Breast epithelium (tissue), 4 donors: ENCODE measurements at places on chromosomes 2 and 18. TPM values are rescaled to one million over a fixed set of nuclear protein-coding genes. Genes with fewer than 3 reads are reported as not detected.

DNA sequence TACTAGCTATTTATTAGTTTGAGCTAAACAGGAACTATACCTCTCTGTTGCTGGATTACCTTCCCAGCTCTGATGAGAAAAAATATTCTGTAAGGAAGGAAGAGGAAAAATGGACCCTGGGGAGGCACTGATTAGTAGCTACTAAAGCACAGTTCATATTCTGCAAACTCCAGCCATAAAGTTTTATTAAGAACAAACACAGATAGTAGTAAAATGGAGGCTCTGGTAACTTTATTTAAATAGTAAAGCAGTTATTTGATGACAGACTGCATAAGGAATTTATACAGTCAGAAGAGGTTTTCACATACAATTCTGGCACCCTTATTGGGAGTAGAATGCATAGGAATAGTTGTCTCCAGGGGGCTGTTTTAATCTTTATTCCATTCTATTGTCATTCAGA lies 84.1 kb downstream of the XIRP2 start:
- no peak for DNase-seq
- H3K4me1 ChIP-seq: no peaks in the 10 kb centered on the region
- H3K27ac ChIP-seq: no peak overlapping the region

DNA sequence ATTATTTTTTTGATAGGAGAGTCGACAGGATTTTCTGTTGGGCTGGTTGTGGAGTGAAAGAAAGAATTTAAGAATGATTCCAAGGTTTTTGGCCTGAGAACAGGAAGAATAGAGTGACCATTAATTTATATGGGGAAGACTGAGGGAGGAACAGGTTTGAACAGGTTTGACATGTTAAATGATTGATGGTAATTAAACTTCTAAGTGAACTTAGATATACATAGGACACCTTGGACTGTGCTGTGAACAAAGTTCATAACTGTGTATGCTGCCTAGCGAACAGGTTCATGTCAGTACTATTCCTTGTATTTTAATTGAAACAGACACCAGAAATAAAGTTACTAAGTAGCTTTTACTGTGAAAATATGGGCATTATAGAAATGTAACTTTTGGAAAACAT lies 212.0 kb downstream of the SPAG16 start:
- H3K4me1 ChIP-seq: no peaks in the 10 kb centered on the region
- no peaks in the 10 kb centered on the region for H3K27me3 ChIP-seq
- no peak overlapping the region for H3K4me3 ChIP-seq
- no peak for DNase-seq
- no peak overlapping the region for H3K27ac ChIP-seq

DNA sequence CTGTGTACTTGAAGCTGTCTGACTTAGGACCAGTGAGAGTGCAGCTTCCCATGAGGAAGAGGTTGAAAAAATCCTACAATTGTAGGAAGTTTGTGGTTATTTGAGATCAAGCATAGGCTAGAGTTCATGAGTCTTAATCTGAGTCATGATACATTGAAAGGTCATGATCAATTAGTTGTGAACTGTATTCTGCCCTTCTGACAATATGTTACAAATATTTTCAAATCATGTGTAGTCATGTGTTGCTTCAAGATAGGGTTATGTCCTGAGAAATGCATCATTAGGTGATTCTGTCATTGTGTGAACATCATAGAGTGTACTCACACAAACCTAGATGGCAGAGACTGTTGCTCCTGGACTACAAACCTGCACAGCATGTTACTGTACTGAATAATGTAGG lies 68.4 kb upstream of the MFF start:
- no peak for DNase-seq
- no peaks in the 10 kb centered on the region for H3K4me1 ChIP-seq
- H3K4me3 ChIP-seq: no peak overlapping the region

DNA sequence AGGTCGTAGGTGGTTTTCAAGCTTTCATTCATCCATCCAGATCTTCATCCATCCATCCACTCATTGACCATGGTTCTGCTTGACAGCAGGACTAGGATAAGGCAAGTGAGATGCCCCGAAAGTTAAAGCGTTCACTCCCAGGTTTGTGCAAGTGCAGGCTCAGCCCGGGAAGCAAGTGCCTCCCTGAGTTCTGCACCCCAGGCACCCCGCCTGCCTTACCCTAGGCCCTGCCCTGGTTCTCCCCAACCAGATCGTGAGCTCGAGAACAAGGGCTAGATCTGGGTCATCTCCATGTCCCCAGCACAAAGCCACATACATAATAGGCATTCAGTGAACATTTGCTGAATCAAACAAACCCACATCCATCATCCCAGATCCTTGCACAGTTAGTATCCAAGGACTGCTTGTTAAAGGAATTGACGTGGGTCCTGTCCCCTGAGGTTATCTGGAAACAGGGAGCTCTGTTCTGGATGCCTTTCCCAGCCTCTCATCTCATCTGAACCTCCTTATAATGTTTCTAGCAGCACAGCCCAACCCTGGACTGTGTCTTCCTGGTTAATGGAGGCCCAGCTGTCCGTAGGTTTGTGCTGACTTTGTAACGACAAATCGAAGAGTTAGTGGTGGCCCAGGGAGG lies 116.1 kb upstream of the GPC1 start:
- peaks cover 7% of the 10 kb centered on the region for H3K4me1 ChIP-seq
- H3K4me3 ChIP-seq: no peak overlapping the region
- no peaks in the 10 kb centered on the region for H3K27me3 ChIP-seq
- H3K27ac ChIP-seq: peak overlapping the region; percentile 86
- H3K36me3 ChIP-seq: no peaks in the 10 kb centered on the region
- no peak for DNase-seq

DNA sequence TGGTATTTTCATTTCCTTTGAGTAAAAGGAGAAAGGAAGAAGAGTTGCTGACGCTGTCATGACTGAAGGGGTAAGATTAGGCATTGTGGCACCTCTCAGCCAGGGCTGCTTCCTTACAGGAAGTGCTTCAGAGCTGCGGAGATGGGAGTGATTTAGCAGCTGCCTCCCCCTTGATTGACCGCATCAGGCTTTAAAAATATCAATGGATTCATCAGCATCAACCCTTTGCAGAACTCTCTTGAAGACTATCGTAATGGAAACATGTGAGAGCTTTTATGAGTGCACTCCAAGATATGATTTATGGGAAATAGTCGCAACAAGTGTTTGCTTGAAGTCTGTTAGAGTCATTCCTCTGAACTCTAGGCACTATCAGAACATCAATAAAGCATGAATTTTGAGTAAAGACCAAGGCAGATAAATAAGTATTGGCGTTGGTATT lies 141.1 kb downstream of the CSRNP3 start:
- no peaks in the 10 kb centered on the region for H3K36me3 ChIP-seq
- no peaks in the 10 kb centered on the region for H3K27me3 ChIP-seq
- H3K4me1 ChIP-seq: no peaks in the 10 kb centered on the region
- no peak overlapping the region for H3K27ac ChIP-seq

DNA sequence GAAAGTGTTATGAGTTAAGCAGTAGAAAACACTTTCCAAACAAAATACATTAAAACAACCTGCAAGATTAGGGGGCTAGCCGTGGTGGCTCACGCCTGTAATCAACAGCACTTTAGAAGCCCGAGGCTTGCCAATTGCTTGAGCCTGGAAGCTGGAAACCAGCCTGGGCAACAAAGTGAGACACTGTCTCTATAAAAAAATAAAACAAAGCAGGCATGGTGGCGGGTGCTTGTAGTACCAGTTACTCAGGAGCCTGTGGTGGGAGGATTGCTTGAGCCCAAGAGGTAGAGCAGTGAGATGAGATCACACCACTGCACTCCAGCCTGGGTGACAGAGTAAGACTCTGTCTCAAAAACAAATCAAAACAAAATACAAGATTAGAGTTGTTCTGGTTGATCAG lies 208.3 kb downstream of the ERBB4 start:
- no peaks in the 10 kb centered on the region for H3K4me1 ChIP-seq
- no peak overlapping the region for H3K4me3 ChIP-seq
- peak; percentile 18 for DNase-seq
- no peaks in the 10 kb centered on the region for H3K27me3 ChIP-seq
- H3K36me3 ChIP-seq: no peaks in the 10 kb centered on the region

DNA sequence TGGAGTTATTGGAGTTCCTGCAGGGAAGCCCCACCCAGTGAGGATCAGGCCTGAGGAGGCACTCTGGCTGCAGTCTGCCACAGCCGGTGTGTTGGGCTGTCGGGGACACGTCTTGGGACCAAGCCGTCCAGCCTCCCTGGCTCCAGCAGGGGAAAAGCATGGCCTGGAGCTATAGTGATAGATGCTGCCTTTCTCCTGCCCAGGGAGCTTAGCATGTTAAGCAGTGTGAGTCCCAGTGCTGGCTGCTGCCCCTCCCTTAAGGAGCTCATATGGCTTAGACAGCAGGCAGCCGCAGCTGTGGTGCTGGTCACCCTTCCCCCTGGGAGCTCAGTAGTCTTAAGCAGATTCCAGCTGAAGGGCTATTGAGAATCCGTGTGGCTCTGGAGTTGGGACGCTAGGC lies 78.9 kb downstream of the CERS6 start:
- H3K4me1 ChIP-seq: no peaks in the 10 kb centered on the region
- no peak overlapping the region for H3K27ac ChIP-seq
- DNase-seq: no peak
- H3K4me3 ChIP-seq: no peak overlapping the region
- H3K36me3 ChIP-seq: no peaks in the 10 kb centered on the region

GRCh38 chr2:125169022-125169763 lies 1144.1 kb downstream of the CNTNAP5 start:
- H3K4me1 ChIP-seq: no peaks in the 10 kb centered on the region
- no peak overlapping the region for H3K4me3 ChIP-seq
- H3K36me3 ChIP-seq: no peaks in the 10 kb centered on the region

GRCh38 chr18:73638709-73639108 lies 508.9 kb downstream of the FBXO15 start:
- no peak for DNase-seq
- H3K4me1 ChIP-seq: no peaks in the 10 kb centered on the region
- H3K27me3 ChIP-seq: no peaks in the 10 kb centered on the region
- H3K27ac ChIP-seq: no peak overlapping the region
- no peaks in the 10 kb centered on the region for H3K36me3 ChIP-seq

- DNase-seq: no peak
- H3K4me1 ChIP-seq: no peaks in the 10 kb centered on the region
- H3K4me3 ChIP-seq: no peak overlapping the region
Measured at GRCh38 chr2:37812414-37812813, 112.7 kb upstream of the RMDN2 start.

- H3K27ac ChIP-seq: peak overlapping the region; percentile 65
- no peaks in the 10 kb centered on the region for H3K27me3 ChIP-seq
- no peaks in the 10 kb centered on the region for H3K36me3 ChIP-seq
- no peak overlapping the region for H3K4me3 ChIP-seq
- peak; percentile 59 for DNase-seq
Measured at GRCh38 chr2:24365051-24365450, 4.7 kb upstream of the ITSN2 start.

DNA sequence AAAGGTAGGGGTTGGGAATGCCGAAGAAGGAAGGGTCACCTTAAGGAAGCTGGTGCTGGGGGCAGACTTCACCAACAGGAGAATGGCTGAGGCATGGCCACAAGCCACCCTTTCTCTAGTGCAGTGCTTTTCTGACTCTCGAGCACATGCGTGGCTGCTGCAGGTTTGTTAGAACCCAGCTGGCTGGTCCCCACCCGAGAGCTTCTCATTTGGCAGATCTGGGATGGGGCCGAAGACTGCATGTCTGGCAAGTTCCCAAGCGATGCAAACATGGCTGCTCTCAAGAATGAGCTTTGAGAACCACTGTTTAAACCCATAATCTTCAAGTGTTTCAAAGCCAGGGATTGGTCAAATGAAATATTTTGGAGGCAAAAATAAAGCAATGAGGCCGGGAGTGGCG lies 63.2 kb downstream of the LONRF2 start:
- H3K4me1 ChIP-seq: no peaks in the 10 kb centered on the region
- no peak for DNase-seq
- H3K27me3 ChIP-seq: no peaks in the 10 kb centered on the region
- no peak overlapping the region for H3K4me3 ChIP-seq
- no peak overlapping the region for H3K27ac ChIP-seq

The SGPP2 gene
- total RNA-seq: 0.32 TPM

The ESCO1 gene
- total RNA-seq: 28.2 TPM
